ENCODE measurements at places on chromosomes 5 and 9.
A peak's percentile ranks its signal among the peaks of the same experiment; 100 is the strongest.

GRCh38 chr5:16115140-16115539 is 64.5 kb downstream of the MARCHF11 start:
- no peak for DNase-seq

DNA sequence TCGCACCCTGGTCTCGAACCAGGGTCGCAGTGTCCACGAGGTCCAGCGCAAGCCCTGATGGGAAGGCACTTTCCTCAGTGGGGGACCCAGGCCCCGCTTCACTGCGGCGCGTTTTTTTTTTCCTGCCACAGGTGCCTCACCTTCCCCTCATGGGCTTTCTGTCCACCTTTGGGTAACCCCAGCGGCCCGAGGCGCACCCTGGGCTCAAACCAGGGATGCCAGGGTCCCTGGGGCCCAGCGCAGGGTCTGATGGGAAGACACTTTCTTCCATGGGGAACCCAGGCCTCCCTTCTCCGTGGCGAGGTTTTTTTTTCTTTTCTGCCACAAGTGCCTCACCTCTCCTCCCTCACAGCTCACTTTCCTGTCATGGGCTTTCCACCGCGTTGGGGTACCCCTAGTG is 1269.9 kb downstream of the FOXD4L5 start:
- no peak for DNase-seq

DNA sequence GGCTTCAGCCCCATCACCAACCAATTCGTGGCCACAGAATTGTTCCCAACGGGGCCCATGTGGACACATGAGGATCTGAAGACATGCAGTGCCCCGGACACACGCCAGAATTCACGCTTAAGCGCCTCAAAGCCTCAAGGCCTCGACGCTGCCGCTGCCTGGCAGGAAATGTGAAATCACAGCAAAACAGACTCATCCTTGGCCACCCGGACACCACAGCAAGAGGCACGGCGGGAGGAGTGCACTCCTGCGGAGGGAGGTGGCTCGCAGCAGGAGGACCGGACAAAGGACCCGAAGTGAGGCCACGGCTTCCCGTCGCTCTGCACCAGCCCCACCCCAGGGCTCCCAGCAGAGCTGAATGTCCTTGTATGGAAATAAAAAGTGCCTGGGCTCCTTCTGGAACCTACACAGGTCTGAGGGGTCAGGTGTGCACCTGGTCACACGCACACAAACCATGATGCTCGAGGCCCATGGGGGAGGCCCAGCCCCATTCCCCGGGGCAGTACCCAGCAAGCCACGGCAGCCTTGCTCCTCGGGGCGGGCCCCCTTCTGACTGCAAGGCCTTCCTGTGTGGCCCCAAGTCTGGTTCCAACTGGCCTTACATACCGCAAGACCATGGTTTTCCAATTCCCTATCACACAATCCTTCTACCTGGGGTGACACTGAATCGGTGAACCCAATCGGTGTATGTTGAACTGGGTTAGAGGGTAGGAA is 10.0 kb downstream of the SEC16A start:
- DNase-seq, result no peak

DNA sequence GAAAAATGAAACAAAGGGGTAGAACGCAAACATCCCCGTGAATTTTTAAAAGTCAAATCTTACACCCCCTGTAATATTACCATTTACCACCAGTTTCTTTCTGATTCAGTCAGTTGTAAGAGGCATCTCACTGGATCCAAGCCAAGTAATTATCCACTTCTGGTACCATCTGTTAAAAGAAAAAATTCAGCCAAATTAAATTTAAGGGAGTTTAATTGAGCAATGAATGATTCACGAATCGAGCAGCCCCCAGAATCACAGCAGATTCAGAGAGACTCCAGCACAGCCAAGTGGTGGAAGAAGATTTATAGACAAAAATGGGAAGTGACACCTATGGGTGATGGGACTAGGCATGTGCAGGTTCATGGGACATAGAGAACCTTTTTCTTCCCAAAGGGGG is 29.9 kb upstream of the MTMR12 start:
- DNase-seq, result no peak

GRCh38 chr5:106127341-106127781 is 1543.4 kb downstream of the EFNA5 start:
- no peak for DNase-seq

- no peak for DNase-seq
These were observed 117.9 kb downstream of the INSYN2B start for GRCh38 chr5:169862391-169862811.

GRCh38 chr5:136466041-136466415 is 100.7 kb upstream of the TRPC7 start:
- DNase-seq, result no peak

DNA sequence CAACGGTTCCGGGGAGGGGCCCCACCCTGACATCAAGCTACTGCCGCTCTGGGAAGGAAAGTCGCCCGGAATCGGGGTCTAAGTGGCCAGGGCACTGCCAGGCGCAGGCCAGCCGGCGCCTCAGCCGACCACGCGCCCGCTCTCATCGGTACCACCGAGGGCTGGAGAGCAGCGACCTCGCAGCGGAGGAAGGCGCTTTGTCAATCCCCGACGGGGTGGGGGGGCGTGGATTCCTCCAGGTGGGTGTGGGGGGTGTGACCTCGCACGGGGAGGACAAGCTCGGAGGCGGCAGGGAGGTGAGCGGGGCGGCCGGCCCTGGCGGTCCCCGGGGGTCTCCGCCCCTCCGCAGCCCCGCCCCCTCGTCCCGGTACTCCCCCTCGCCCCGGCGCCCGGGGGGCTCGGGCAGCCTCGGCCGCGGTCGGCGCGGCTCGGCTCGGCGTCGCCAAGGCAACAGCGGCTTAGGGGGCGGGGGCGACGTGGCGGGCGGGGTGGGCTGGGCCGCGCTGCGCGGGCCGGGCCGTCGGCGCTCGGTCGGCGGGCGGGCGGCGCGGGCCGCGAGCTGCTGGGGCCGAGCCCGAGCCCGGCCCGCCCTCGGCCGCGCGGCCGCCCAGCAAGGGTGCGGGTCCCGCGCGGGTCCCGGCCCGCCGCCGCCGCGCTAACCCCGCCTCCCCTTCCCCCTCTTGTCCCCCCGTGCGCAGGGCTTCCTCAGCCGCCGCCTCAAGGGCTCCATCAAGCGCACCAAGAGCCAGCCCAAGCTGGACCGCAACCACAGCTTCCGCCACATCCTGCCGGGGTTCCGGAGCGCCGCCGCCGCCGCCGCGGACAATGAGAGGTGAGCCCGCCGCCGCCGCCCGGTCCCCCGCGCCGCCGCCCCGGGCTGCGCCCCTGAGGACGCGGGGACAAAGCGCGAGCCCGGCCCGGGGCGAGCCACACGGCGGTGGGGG is 47.5 kb downstream of the DAB2IP start:
- peak; percentile 80 for DNase-seq

DNA sequence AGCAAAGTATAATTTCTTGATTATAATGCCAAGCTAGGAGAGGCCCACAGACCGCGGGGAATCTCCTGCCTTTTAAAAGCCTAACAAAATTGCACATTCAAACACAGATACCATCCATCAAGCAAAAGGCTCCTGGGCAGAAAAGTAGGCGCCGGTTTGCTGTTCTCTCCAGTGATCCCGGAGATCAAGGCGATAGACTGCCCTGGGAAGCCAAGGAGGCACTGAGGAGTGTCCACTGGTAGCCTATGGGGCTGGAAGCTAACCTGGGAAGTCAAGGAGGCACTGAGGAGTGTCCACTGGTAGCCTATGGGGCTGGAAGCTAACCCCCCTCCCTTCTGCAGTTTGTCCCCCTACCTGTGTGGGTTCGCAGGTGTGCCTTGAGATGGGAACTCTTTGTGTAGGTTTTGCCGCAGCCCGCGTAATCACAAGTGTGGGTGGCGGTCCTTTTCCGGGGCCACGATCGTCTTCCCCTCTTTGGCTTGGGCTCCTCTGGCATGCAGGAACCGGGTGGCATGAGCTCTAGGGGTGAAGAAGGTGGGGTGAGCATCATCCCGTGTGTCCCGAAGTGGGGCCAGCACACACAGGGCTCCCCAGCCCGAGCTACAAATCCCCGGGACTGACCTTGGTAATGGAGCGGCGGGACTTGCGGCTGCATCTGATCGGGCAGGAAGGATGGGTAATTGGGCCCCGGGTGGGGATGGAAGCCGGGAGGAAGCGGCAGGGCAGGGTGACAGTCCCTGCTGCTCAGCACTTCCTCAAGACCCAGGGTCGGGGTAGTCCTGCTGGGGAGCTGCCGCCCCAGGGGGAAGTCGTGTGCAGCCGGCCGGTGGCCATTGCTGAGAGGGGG is 2.7 kb downstream of the KLF4 start:
- no peak for DNase-seq

DNA sequence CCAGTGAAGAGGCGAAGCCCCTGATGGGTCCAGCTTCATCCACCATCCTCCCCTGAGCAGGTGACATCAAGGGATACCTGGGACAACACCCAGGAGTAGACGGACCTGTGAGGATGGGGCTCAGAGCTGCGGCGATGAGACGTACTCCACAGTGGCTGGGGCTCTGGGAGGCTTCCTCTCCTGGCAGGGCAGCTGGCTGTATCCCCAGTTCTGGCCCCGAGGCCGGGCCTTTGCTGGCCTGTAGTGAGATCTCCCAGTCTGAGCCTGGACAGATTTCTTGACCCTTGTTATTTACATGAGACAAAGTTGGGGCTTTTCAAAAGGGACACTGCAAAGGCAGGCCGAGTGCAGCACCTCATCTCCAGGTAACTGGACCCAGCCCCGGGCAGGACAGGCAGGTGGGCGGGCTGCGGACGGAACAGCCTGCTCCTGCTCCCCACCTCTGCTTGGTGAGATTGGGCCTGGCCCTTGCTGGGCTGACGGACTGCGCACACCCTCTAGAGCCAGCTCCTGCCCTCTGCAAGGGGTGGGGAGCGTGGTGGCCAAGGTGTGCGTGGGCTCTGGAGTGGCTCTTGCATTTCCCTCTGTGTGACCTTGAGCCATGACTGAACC is 23.1 kb downstream of the IER5L start:
- no peak for DNase-seq

- no peak for DNase-seq
These were observed 202.5 kb upstream of the GAS1 start for GRCh38 chr9:87149799-87150198.

GRCh38 chr9:74245866-74246497 is 251.2 kb upstream of the RORB start:
- no peak for DNase-seq

GRCh38 chr9:93898026-93898425 is 57.1 kb downstream of the BARX1 start:
- peak; percentile 60 for DNase-seq

GRCh38 chr5:137023371-137023770 is 475.8 kb downstream of the SPOCK1 start:
- no peak for DNase-seq

DNA sequence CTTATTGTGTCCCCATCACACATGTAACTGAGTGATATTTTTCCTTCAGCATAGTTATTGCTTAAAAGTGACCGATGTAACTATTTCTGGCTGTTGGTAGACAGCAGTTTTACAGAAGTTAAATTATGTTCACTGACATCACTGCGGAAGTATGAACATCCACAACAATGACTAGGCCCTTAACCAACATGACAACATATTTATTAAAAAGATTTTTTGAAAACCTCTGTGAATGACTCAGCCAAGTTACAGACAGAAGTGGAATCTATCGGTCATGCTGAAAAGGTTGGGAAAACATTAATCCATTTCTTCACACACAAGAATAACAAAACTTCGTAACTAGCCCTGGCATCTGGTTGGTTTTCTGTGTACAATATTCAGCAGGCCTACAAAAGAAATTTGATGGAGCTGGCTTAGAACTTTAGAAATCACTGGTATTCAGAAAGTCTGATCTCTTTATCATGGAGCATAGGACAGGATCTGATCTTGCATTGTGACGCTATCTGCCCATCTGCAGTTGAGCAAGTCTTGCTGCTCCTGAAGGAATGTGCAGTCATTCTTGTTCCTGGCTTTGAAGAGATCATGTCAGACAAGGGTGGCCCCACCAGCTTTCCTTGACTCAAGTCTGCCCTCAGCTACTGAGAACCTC is 6.5 kb downstream of the GLIS3 start:
- no peak for DNase-seq

DNA sequence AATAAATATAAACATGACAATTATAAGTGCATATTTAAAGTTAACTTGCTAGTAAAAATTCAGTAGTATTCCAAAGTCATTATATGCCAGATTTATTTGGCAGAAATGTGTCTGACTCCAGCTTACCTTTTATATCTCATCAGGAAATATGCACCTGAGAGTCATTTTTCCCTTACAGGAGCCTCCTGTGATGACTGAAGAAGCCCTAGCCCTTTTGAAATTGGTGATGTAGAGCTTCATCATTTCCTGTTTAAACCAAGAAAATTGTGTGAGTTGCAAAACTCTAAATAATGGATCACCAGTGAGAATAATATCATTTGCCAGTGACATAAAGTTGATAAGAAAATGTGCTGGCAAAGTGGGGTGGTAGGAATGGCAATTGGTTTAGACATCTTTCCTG is 42.1 kb upstream of the CTNND2 start:
- no peak for DNase-seq

GRCh38 chr9:121340676-121341392 is 29.2 kb downstream of the STOM start:
- DNase-seq, result no peak

DNA sequence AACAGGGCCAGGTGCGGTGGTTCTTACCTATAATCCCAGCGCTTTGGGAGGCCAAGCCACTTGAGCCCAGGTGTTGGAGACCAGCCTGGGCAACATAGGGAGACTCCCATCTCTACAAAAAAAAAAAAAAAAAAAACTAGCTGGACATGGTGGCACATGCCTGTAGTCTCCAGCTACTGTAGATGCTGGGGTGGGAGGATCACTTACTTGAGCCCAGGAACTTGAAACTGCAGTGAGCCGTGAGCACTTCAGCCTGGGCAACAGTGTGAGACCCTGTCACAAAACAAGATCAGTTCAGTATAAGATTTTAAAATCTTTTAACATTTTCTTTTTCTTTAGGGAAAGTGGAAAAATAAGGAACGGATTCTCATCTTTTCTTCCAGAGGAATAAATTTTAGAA is 2.5 kb downstream of the BRIX1 start:
- DNase-seq, result no peak

GRCh38 chr5:72013766-72014624 is 93.3 kb upstream of the MAP1B start:
- no peak for DNase-seq

DNA sequence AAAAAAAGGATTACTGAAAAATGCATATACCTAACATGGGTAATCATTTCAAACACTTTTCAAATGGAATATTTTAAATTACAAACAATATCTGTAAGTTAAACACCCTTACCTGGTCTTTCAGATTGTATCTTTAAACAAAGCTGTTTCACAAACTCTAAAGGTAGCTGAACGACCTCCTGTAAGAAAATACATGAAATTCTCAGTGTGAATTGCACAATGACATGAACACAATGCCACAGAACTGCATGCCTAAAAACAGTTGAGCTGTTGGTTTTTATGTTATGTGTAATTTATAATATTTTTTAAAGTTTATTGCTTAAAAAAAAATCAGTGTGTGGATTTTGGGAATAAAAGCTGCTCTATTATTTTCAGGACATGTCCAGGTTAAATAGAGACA is 17.5 kb downstream of the IPPK start:
- DNase-seq, result no peak

GRCh38 chr9:5832538-5833529 is at the start of gene ERMP1:
Gene ERMP1 (minus strand): TSS chr9:5833117. CDS start chr9:5833027, 90 bp downstream.
- DNase-seq, result peak; percentile 91

- DNase-seq, result no peak
These were observed 36.8 kb downstream of the HMGCR start for GRCh38 chr5:75373862-75374261.

Data from activated naive CD4-positive, alpha-beta T cell treated with anti-CD3 and anti-CD28 coated beads, Interleukin-2, amount 10 ng/mL, durations not matched to agents 7 days and 5 days (primary cell).